ENCODE measurements at places on chromosomes 6 and 20. TPM values are rescaled to one million over a fixed set of nuclear protein-coding genes. Genes with fewer than 3 reads are reported as not detected.
A peak's percentile ranks its signal among the peaks of the same experiment; 100 is the strongest.

GRCh38 chr20:46689754-46690085 is 476 bp upstream of the TP53RK start:
- DNase-seq, result no peak

- DNase-seq, result no peak
Observed at GRCh38 chr6:9914951-9915350, 499.9 kb downstream of the TFAP2A start.

Gene PTCRA
- total RNA-seq, result 1.8 TPM

GRCh38 chr6:30727920-30728553 is 7.9 kb downstream of the TUBB start:
- no peak for DNase-seq

- DNase-seq, result no peak
Observed at GRCh38 chr6:91243436-91243835, 656.6 kb upstream of the MAP3K7 start.

- no peak for DNase-seq
Observed at GRCh38 chr20:4674672-4675071, 47.0 kb upstream of the PRND start.

DNA sequence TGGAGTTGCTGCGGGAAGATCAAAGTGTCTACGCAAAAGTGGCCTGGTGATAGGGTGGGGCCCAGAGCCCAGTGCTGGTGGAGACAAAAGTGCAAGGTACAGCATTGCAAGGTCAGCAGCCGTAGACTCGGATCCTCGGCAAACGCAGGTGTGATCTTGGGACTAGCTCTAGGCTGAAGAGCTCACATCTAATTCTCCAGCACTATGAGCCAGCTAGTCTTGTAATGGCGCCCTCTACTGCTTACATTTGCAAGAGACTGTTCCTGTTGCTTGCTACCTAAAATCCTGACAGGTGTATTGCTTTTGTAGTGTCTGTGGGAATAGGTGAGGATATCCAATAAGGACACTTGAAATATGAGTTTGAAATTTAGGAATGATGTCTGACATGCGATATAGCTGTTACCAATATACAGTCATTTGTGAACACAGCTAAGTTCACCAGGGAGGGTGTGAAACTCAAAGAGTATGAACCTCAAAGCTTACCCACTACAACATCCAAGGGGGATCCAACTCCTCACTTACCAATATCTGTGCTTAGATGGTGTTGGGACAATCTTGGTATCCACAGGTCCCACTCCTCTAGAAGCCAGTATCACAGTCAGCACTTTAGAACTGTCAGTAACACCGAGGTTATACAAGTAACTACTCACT is 58.4 kb downstream of the PDE7B start:
- DNase-seq, result peak; percentile 21

Gene SLC12A5
- 0.21 TPM for total RNA-seq

DNA sequence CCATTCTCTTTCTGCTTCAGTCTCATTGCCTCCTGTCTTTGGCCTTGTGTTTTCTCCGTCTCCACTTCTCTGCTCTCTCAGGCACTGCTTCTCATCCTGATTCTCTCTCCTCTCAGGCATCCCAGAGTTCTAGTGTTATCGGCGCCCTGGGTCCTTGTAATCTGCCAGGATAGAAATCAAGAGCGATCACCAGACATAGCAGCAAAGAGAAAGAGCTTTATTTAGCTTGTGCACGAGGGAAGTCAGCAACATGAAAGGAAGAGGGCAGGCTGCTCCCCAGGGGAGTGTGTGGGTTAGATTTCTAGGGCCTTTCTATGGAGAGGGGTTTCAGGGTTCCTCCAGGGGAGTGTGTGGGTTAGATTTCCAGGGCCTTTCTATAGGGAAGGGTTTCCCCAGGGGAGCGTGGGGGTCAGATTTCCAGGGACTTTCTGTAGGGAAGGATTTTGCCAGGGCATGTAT is 32.5 kb downstream of the SUN5 start:
- DNase-seq, result no peak

Gene SYTL3
- 9.9 TPM for total RNA-seq
